ENCODE measurements at places on chromosomes 11 and 22. TPM values are rescaled to one million over a fixed set of nuclear protein-coding genes. Genes with fewer than 3 reads are reported as not detected.
A peak's percentile ranks its signal among the peaks of the same experiment; 100 is the strongest.

CASP1 gene
- total RNA-seq = 6.1 TPM

GRCh38 chr22:38012604-38013072 is 28.3 kb upstream of the SOX10 start:
- no peak overlapping the region for H3K4me3 ChIP-seq
- H3K4me1 ChIP-seq = no peaks in the 10 kb centered on the region
- no peaks in the 10 kb centered on the region for H3K36me3 ChIP-seq

- no peaks in the 10 kb centered on the region for H3K4me1 ChIP-seq
- no peak for DNase-seq
- no peaks in the 10 kb centered on the region for H3K27me3 ChIP-seq
- H3K36me3 ChIP-seq = no peaks in the 10 kb centered on the region
- H3K4me3 ChIP-seq = peak overlapping the region; percentile 7
Measured at GRCh38 chr11:101126551-101127196, 2.9 kb downstream of the PGR start.

DNA sequence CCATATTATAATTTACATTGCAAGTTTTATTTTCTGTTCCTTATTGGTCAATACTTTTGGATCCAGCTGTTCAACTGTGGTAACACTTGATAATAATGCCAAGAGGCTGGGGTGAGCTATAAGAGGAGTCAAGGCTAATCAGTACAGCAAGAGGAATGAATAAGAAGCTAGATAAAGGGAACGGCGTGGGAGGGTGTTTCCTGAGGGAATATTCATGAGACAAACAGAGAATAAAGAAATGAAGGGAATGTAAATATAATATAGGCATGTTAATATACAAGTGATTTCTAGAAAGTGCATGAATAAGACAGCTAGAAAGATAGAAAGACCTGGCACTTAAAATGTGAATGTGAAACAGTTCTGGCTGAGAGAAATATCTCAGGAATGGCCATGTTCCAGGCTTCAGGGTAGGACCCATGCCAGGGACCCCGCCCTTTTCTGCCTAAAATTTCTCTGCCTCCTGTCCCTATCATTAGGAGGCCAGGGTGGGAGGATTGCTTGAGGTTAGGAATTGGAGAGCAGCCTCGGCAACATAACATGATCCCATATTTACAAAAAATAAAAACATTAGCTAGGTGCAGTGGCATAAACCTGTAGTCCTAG is 3.9 kb downstream of the OR51B4 start:
- no peak overlapping the region for H3K27ac ChIP-seq
- no peaks in the 10 kb centered on the region for H3K27me3 ChIP-seq
- no peaks in the 10 kb centered on the region for H3K4me1 ChIP-seq
- H3K36me3 ChIP-seq = no peaks in the 10 kb centered on the region
- no peak overlapping the region for H3K4me3 ChIP-seq
- DNase-seq = no peak

GRCh38 chr11:115464269-115464668 is 39.9 kb downstream of the CADM1 start:
- H3K4me3 ChIP-seq = no peak overlapping the region
- H3K4me1 ChIP-seq = no peaks in the 10 kb centered on the region
- DNase-seq = no peak
- no peaks in the 10 kb centered on the region for H3K27me3 ChIP-seq
- H3K36me3 ChIP-seq = no peaks in the 10 kb centered on the region

CEND1 gene
- not detected for total RNA-seq

Data from pancreas (tissue), 10 donors.